ENCODE measurements at places on chromosomes 13 and 19. TPM values are rescaled to one million over a fixed set of nuclear protein-coding genes. Genes with fewer than 3 reads are reported as not detected.

Gene IL11
- total RNA-seq: 115 TPM

Gene GNG7
- not detected for total RNA-seq

Gene LRRC4B
- total RNA-seq: 0.31 TPM

Gene LDLR
- total RNA-seq: 31.2 TPM

Gene USP12
- 20.6 TPM for total RNA-seq

Gene GNG8
- total RNA-seq: not detected

Gene TEAD2
- 14.6 TPM for total RNA-seq

Gene LRG1
- total RNA-seq: 0.09 TPM

Gene ZBTB45
- total RNA-seq: 18.6 TPM

Gene ZNF729
- total RNA-seq: not detected

Gene TSKS
- total RNA-seq: not detected

Gene FXYD1
- total RNA-seq: 0.47 TPM

Gene TEX101
- not detected for total RNA-seq

Gene ZNF611
- 2.0 TPM for total RNA-seq

Gene COL5A3
- total RNA-seq: 3.8 TPM

Gene EFNB2
- total RNA-seq: 1.4 TPM

Gene TEX26
- not detected for total RNA-seq

Gene ZBTB32
- not detected for total RNA-seq

Gene ZNF221
- total RNA-seq: 0.23 TPM

Gene NLRP7
- not detected for total RNA-seq

Gene C5AR2
- 0.80 TPM for total RNA-seq

Gene ZNF528
- total RNA-seq: 0.50 TPM

Gene CD22
- total RNA-seq: 0.90 TPM

Gene IL12RB1
- total RNA-seq: not detected

Gene SLC7A10
- not detected for total RNA-seq

Gene TSSK6
- 2.1 TPM for total RNA-seq

Gene MIA
- not detected for total RNA-seq

Gene GRK1
- not detected for total RNA-seq

Gene CGB5
- total RNA-seq: 1.6 TPM

Gene NCR1
- total RNA-seq: not detected

Gene CEACAM6
- total RNA-seq: 27.1 TPM

Gene MAMSTR
- total RNA-seq: 0.42 TPM

Data from A549 treated with CpdA at 1 μM for 4 hours (cell line).